ENCODE measurements at places on chromosomes 11 and 22.
A peak's percentile ranks its signal among the peaks of the same experiment; 100 is the strongest.

GRCh38 chr11:19834771-19835170, 122.1 kb downstream of the NAV2 start:
- no peak for DNase-seq

- DNase-seq = peak; percentile 34
Observed at GRCh38 chr22:29306175-29306834, at the start of gene GAS2L1. Gene GAS2L1 (plus strand): TSS chr22:29306650. CDS start chr22:29308106, 1,456 bp downstream.

- no peak for DNase-seq
Observed at GRCh38 chr11:6920702-6921101, at the start of gene OR2D3. Gene OR2D3 (plus strand): TSS chr11:6921002. CDS start chr11:6921002, 0 bp downstream.

DNA sequence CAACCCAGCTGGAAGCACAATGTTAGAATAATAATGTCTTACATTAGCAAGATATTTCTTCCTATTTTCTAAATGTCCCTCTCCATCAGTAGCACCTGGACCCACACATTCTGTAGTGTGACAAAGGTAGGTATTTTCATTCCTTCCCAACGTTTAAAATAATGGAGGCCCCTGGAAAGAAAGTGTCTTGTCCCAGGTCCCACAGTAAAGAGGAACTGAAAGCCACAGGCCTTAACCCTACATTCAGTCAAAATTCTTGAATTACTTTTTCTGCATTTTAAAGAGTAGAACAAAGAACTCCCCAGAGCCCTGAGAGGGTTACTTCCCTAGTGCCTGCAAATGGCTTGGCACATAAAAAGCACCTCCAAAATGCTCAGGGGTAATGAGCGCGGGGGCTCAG, 26.3 kb downstream of the OPCML start:
- no peak for DNase-seq

- DNase-seq = no peak
Observed at GRCh38 chr22:32748509-32748908, 53.0 kb upstream of the TIMP3 start.

DNA sequence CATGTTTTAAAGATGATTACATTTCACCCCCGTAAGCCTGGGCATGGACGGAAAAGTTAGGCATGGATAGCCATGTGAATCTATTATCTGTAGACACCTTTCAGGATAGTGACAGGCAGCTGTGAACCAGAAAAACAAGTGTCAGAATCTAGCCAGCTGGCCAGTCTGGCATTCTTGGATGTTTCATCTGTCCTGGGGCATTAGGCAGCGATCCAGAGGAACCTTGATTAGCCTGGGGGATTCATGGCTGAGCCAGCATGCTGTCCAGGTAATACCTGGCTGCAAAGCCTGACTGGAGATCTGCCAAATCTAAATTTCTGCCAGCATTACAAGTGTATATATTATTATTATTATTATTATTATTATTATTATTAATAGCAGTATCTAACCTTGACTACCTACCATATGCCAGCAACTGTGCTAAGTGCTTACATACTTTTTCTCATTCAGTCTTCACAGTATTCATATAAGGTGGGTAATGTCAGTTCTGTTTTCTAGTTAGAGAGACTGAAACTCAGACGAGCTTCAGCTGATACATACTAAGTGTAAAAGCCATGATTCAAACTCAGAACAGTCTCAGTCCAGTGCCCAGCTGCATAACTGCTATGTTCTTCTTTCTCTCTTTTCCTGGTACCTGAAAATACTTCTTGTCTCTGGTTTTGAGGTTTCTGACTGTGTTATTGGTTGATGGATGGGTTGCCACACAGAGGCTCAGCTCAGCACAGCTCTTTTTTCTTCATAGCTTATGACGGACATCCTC, 12.8 kb downstream of the BMAL1 start:
- DNase-seq = no peak

DNA sequence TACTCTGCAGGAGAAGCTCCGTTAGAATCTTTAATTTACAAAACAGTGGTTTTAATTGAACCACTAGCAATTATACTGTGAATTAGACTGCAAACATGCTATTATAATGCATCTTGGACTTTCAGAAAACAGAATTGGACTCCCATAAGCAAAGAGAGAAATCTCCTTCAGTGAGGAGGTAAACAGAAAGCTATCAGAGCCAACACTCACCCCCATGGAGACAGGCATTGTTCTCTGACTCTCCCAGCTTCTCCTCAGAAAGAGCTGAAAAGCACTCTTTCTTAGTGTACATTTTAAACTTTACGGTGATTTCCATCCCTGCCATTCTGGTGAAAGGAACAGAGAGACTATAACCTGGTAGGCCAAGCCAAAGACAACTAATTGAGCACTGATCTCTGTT, 176.9 kb downstream of the GRIA4 start:
- no peak for DNase-seq

DNA sequence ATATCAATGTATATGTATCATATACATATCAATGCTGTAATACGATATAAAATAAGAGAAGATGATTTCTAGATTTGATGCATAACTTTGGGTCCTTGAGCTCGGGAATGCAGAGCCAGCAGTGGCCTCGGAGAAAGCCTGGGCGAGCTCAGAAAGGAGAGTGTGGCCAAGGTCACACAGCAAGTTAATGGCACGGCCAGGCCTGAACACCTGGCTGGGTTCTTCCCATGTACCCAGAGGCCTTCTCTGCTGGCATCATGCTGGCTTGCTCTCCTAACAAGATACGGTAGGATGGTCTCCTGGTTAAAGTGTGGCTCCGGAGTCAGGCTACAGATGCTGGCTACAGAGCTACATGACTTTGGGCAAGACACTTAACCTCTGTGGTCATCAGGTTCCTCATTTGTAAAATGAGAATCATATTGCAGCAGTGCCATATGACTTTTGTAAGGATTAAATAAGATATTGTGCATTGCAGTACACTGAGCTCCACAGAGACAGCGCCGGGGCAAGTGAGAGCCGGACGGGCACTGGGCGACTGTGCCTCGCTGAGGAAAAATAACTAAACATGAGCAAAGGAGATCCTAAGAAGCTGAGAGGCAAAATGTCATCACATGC, 29.9 kb downstream of the TPST2 start:
- no peak for DNase-seq

- no peak for DNase-seq
Observed at GRCh38 chr11:102640946-102641345, 15.8 kb upstream of the MMP20 start.

DNA sequence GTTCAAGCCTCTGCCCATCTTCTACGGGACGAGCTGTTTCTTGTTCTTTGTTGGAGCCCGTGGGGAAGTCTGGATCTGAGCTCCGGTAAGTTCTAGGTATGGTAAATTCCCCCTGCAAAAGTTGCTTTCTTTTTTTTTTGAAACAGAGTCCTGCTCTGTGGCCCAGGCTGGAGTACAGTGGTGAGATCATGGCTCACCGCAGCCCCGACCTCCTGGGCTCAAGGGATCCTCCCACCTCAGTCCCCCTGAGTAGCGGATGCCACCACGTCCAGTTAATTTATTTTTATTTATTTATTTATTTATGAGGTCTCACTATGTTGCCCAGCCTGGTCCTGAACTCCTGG, 35.5 kb upstream of the MOB2 start:
- no peak for DNase-seq

DNA sequence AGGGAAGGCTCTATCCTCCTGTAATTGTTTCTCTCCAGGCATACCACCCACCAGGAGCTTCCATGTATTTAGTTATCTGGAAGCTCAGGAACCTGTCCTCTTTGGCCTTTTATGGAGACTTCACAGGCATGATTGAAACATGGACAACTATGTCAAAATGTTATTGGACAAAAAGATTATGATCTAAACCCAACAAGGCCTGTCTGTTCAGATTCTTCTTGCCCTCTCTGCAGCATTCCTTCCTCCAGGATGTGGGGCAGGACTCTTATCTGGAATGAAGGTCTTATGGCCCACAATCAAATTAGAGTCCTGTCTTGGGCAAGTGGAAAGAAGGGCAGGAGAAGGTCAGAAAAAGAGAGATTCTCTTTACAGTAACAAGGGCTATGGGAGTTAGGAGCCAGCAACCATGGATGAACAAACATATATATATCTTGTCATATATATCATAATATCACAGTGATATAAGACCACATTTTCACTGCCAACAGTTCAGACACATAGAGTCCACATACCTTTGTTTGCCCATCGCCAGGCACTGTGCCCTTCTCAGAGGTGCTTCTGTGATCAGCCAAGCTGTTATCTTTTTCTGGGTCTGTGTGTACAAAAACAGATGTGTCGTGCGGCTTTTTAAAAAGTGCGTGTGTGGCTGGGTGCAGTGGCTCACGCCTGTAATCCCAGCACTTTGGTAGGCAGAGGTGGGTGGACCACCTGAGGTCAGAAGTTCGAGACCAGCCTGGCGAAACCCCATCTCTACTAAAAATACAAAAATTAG, 42.5 kb upstream of the SUSD2 start:
- no peak for DNase-seq

GRCh38 chr11:68579455-68579854, 104.9 kb upstream of the GAL start:
- no peak for DNase-seq

GRCh38 chr22:48403521-48404403, 1423.9 kb downstream of the BRD1 start:
- no peak for DNase-seq

DNA sequence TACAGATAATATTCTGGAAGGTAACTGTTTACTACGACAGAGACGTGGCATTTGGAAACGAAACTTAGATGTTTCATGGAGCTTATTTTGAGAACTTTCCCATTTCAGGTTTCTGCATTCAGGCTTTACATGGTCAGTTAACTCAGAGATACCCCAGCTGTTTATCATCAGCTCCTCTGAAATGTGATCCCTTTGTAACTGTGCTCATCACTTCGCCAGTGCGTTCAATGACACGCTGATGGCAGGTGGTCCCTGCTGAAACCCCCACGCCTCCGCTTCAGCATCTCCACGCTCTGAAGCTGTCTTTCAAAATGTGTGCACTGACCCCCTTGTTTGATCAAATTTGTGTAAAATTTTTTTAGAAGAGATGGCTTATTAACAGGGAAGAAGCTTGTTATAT, 30.5 kb downstream of the ALG12 start:
- no peak for DNase-seq

DNA sequence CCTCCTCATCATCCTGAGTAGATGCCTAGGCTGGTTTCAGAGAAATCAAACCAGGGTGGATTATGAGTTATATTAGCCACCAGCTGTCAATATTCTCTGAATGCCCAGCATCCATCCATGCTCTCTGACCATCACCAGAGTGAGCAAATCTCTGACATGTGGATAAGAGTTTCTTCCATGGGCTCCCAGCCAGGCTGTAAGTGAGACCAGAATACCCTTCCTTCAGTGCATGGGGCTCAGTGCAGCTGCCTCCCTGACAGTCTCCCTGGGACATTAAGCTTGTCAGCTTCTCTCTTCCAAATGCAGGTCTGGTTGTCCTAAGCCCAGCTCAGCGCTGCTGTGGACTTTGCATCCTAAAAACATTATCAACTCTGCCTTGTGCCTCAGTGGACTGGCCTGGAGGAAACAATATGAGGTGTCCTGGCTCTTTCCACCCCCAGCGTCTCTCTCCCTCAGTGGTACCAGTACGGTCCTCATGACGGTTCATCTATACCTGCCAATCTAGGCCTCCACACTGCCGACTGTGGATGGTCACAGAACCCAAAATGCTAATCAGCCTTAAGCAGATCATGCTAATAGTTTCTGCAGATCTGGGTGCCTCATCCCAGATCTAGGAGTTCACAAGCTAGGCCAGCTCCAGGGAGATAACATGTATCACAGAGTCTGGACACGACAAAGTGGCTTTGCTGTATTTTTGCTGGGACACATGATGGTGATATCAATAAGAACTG, 41.6 kb upstream of the PRAME start:
- no peak for DNase-seq

- no peak for DNase-seq
Observed at GRCh38 chr22:30250661-30251267, 4.2 kb upstream of the LIF start.

GRCh38 chr11:70778883-70779282, 380.6 kb downstream of the CTTN start:
- no peak for DNase-seq

DNA sequence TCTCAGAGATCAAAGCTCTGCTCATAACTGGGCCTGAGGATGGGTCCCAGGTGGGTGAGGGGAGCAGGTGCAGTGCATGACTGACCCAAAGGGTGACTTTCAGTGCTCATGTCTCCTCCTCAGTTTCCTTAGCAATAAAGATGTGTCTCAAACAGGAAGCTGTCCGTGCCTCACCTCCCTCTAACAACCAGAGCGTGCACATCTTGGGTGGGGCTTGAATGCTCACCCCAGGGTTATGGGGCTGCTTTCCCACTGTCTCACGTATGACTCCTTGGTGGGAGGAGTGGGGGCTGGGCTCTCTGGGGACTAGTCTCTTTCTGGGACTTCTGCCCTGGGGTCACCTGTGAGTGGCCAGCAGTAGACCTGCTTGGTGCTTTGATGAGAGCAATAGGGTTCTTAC, 53.9 kb upstream of the PHOX2A start:
- DNase-seq = no peak

DNA sequence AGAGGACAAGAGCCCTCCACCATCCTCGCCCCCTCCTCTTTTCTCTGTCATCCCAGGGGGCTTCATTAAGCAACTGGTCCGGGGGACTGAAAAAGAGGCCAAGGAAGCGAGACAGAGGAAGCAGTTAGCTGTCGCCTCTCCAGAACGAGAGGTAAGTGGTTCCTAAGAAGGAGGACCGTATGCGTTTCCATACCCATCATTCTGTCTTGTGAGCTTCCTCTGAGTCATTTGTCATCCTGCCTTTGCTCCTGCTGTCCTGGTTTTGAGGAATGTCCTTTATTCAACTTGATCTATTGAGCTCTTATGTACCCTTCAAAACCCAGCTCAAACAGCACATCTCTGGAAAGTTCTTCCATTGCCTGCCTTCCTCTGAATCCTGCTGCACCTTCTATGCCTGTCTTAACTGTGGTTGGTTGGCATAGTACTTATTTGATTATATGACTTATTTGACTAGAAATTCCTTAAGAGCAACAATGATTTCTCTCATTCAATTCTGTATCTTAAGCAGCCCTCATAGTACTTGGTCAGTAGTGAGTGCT, 21.3 kb downstream of the MYO18B start:
- no peak for DNase-seq

DNA sequence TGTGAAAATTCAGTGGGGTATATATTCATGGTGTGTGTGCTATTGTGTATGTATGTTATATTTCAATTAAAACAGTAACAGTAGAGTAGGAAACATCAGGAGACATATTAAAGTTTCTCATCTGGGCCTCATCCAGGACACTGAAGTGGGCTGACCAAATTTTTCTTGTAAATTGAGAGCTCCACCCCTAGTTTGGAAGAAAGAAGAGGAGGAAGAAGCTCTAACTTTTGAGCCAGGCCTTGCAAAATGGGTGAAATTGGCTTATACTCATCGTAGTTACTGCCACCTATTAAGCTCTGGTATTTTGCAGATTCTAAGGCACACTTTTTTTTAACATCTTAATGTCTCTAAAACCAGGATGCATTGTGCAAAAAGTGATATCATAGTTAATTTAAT, 33.7 kb downstream of the TSPAN18 start:
- DNase-seq = no peak

GRCh38 chr22:50269970-50270665, at the start of gene MAPK11:
Gene MAPK11 (minus strand): TSS chr22:50270380. CDS start chr22:50270292, 88 bp downstream.
- DNase-seq = peak; percentile 77

- DNase-seq = peak; percentile 46
Observed at GRCh38 chr22:19962246-19962908, 20.8 kb upstream of the TXNRD2 start.
